Esophagus squamous epithelium (tissue), 5 donors: ENCODE measurements at places on chromosomes 4 and X. TPM values are rescaled to one million over a fixed set of nuclear protein-coding genes. Genes with fewer than 3 reads are reported as not detected.

- no peak for DNase-seq
Observed at GRCh38 chr4:161248880-161249279, 914.9 kb downstream of the FSTL5 start.

Gene CXCL13
- 2.4 TPM for total RNA-seq

- DNase-seq: no peak
Observed at GRCh38 chr4:23477905-23478304, 411.9 kb downstream of the PPARGC1A start.

GRCh38 chr4:66949419-66949818 is 595.9 kb downstream of the CENPC start:
- no peak for DNase-seq

- no peak for DNase-seq
Observed at GRCh38 chrX:35380808-35381700, 417.1 kb upstream of the MAGEB16 start.

Gene FAM47E
- not detected for total RNA-seq

- no peak for DNase-seq
Observed at GRCh38 chrX:78506248-78506647, 152.9 kb downstream of the RTL3 start.

DNA sequence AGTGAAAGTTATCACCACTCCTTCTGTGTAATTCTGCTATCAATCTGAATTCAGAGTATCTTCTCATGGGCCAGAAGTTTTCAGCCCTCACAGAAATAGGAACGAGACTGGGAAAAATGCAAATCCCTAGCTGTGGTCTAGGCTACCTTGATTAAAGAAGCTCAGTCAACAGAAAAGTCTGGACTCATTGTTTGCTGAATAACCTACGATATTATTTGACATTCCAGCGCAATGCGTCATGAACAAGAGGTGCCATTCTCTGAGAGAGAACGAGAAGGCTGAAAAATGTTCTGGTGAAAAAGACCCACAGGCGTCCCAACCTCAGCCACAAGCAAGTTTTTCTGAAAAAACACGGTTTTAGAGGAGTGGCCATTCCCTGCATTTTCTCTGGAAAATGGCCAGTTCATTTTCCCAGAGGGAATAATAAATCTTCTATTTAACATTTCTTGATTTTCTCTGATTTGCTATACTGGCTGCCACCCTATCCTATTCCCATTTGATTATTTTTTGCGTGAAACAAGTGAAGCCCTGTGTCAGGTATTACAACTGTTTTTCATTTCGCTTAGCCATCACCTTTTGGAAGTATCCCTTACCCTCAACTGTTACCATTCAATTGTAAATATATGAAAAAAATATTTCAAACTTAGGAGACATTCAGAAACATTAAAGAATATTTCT is 1117.6 kb upstream of the PRKX start:
- DNase-seq: no peak

DNA sequence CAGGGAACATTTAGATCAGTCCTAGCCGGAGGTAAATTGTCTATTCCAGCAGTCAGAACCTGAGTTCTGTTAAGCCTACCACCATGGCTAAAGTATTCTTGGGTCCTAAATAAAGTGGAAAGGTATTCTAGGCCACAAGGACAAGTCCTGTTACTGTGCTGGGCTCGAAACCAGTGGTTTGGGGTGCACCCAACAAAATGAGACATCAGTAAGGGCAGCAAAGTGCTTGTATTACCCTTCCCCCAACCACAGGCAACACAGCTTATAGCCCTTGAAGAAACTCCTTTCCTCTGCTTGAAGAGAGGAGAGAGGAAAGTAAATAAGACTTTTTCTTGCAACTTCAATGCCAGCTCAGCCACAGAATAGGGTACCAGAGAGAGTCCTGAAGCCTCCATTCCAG is 1345.6 kb downstream of the PCDH18 start:
- no peak for DNase-seq

Gene ARSJ
- total RNA-seq: 5.6 TPM

DNA sequence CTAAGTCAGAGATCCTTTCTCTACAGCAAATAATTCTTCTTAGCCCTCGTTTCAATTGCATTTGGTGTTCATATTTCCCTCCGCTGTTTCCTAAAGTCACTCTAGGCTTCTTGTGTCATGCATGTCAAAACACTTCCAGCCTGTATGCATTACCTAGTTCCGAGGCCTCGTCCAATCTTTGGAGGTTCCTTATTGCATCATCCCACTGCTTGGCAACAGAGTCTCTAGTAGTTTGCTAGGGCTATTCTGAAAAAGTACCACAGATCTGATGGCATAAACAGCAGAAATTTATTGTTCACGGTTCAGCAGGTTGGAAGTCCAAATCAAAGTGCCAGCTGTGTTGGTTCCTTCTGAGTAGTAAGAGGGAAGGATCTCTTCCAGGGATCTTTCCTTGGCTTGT is 5.9 kb downstream of the H2BW2 start:
- DNase-seq: no peak

GRCh38 chr4:145909281-145909715 is 29.3 kb downstream of the ZNF827 start:
- no peak for DNase-seq

GRCh38 chr4:128358231-128358912 is 70.8 kb upstream of the PGRMC2 start:
- no peak for DNase-seq

GRCh38 chr4:106353786-106354185 is 14.8 kb downstream of the GIMD1 start:
- DNase-seq: no peak
